ENCODE measurements at places on chromosomes 6 and 20.

DNA sequence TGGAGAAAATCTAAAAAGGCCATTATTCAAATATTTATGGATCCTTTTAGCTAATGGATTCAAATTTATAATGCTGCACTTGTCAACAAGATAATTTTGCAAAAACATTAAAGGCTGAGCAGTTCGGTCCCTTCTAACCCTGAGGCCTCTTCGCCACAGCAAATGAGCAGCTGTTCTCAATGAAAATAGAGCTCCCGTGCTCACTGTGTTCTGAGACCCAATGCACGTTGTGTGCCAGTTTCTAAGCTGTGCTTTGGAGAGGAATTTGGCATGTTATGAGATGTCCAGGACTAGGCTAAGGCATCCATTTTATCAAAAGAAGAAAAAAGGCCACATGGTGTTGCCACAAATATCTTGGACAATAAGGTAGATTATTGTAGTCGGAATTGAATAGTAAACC lies 220.1 kb upstream of the TSHZ2 start:
- DNase-seq: no peak

- DNase-seq: no peak
These were observed 187.1 kb downstream of the EYA4 start for GRCh38 chr6:133428295-133428694.

DNA sequence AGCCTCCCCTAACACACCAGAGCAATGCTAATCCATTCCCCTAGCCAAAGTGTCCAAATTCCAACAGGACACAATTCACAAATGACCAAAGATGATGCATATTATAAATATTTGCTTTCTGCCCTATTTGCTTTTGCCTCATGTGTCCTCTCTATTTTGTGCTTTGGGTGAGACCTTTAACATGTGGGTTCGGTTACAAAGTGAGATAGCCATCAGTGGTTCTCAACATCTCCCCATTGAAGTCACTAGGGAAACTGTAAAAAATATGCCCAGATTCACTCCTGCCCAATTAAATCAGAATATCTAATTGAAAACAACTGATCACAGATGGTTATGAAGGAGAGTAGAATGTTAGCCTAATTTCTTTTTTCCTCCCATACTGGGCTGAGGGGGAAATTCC lies 159.2 kb downstream of the MTFR2 start:
- DNase-seq: no peak

DNA sequence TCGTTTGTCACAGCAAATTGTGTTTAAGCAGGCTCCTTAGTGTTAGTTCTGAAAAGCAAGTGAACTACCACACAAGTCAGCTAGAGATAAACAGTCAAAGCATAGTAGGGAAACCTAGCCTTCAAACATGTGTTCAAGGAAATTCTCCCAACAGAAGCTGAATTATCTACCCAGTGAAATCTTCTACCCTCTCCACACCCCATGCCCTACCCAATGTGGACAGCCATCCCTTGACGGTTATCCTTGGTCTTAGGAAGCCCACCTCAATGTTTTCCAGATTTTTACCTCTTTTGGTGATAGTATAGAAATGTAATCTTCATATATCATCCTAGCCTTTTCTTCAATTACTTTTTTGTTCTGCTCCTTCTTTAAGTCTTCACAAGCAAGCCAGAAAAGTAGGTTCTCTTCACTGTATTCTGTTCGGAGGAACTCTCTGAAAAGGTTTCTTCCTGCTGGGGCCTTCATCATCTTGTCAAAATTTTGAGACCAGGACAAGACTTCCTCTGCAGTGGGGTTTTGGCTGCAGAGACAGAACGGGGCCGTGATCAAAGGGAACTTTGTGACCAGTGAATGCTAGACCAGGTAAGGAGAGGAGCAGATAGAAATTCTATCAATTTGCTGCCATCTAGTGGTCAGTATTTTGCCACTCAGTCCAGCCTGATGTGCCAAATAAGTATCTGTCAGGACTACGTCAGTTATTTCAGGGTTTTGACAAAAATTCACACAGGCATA lies 21.6 kb upstream of the MTRF1L start:
- DNase-seq: peak; percentile 83

DNA sequence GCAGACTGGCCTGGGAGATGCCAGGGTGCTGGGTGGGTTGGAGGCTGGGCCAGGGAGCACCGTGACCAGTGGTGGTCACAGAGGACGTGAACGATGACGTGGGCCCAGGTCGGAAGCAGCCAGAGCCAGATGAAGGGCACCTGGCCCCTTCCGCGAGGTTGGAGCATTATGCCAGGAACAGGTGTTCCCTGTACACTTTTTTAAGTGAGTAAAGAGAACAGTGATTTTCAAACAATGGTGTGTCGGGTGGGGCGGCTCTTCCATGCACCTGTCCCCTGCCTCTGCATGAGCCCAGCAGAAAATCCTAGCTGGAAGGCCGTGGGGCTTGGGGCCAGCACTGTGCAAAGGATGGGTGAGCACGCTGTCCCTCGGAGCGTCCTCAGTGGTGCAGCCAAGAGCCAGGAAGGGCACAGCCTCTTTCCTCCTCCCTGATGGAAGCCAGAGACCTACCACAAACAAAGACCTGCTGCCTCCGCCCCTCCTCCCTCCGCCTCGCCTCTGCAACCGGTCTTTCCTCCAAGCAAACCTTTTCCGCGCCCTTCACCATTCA lies 350.5 kb downstream of the ZFAND3 start:
- DNase-seq: no peak

- DNase-seq: no peak
These were observed 861.9 kb downstream of the TFAP2A start for GRCh38 chr6:9553002-9553401.

DNA sequence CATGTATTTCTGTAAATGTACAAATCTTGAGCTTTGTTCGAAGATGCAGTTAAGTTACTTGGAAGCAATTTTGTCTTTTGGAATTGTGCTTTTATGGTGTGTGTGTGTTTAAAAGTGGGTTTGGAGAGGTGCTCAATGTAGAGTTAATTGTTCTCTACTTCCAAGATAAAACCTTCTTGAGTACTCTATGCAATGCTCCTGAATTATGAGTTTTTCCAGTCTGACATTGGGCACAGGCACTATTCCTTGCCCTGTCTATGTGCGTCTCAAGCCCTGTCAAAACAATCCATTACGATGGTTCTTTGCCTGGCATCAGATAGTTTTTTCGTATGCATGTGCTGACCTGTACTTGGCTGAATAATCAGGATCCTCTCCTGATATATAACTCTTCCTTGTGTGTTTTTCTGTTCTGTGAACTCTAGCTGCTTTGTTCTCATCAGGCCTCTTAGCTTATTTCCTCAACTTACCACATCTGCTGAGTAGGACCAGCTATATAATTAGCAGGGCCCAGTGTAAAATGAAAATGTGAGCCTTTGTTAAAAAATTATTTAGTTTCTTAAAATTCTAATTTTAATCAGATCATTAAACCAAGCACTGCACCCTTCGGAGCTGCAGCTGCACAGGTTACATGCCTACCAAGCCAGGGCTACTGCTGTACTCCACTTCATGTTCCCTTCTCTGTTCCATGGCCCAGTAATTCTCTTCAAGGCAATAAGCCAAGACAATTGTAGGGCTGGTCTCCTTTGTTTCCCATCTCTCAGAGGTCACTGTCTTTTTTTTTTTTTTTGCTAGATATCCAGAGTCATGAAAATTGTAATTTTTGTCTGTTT lies 160.1 kb downstream of the ZFAND3 start:
- DNase-seq: no peak

DNA sequence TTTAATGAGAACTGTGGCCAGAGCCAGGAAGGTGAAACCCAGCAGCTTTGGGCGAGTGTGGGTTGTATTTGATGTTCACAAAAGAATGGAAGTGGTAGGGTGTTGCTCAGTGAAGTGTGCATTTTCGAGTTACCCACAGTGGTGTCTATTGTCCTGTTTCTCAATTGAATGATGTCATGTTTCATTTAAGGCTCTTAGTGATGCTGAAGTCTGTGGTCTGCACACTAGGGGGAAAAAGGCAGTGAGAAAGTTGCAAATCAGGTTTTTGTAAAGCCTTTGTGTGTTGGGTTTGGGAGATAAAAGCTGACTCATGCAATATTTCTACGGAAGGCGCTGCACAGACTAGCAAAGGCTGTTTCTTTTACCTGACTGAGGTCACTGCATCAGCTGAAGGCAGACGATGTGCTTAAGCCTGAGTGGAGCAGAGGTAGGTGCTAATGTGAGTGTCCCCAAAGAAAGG lies 121.1 kb downstream of the PLEKHG1 start:
- DNase-seq: no peak

DNA sequence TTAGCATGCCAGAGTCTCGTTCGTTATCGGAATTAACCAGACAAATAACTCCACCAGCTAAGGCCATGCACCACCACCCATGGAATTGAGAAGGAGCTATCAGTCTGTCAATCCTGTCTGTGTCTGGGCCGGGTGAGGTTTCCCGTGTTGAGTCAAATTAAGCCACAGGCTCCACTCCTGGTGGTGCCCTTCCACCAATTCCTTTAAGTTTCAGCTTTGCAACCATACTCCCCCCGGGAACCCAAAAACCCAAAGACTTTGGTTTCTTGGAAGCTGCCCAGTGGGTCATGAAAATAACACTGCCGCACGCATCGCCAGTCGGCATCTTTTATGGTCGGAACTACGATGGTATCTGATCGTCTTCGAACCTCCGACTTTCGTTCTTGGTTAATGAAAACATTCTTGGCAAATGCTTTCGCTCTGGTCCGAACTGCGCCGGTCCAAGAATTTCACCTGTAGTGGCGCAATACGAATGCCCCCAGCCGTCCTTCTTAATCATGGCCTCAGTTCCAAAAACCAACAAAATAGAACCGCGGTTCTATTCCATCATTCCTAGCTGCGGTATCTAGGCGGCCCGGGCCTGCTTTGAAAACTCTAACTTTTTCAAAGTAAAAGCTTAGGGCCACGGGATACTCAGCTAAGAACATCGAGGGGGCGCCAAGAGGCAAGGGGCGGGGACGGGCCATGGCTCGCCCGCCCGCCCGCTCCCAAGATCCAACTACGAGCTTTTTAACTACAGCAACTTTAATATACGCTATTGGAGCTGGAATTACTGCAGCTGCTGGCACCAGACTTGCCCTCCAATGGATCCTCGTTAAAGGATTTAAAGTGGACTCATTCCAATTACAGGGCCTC lies 1958.5 kb upstream of the DEFB115 start:
- DNase-seq: no peak

- DNase-seq: no peak
These were observed 33.4 kb upstream of the RIMS1 start for GRCh38 chr6:71852948-71853347.

DNA sequence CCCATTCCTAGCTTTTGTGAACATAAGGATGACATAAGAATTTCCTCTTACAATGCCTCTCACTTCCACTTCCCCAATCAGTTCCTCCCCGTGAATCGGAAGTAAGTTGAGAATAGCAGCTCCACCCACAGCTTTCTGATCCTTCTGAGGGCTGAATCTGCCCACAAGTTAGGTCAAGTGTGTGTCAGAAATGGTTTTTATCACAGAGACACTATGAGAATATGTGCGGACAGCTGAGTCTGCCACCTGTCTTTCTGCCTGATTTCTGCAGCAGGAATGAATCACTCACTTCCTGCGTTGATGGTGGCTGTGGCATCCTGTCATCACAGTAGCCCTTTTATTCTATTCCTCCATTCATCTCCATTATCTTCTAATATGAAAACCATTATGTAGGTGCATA lies 70.2 kb downstream of the RIN2 start:
- peak; percentile 89 for DNase-seq
